ENCODE measurements at places on chromosomes 7 and 10.

- DNase-seq = no peak
These were observed 21.1 kb upstream of the HSPA12A start for GRCh38 chr10:116763440-116763839.

DNA sequence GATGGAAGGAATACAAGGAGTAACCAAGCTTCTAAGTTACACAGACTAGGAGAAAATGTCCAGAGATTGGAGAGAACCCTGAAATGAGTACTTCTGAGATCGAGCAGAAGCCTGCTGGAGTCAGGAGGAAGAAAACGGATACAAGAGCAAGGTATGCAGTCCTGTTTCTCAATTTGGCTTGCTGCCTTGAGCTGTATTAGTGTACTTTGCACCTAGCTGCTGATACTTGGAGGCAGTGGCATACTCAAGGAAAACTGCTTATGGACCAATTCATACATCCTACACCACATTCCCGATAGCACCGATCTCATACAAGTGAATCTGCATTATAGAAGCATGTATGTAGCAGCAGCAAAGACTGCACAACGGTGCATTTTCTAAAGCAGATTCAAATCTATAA lies 14.4 kb downstream of the PIP4K2A start:
- DNase-seq = no peak

GRCh38 chr10:24951201-24952142 lies 934 bp downstream of the PRTFDC1 start:
- no peak for DNase-seq

- no peak for DNase-seq
These were observed 90.0 kb upstream of the ADRB1 start for GRCh38 chr10:113953505-113954272.

- no peak for DNase-seq
These were observed 83.1 kb downstream of the LRRN3 start for GRCh38 chr7:111173990-111174389.

- no peak for DNase-seq
These were observed 172.5 kb downstream of the KIAA1217 start for GRCh38 chr10:24381235-24382010.
